ENCODE measurements at places on chromosomes 1 and 21.

GRCh38 chr1:43238085-43238484, 31.7 kb upstream of the TMEM125 start:
- DNase-seq: peak; percentile 91

DNA sequence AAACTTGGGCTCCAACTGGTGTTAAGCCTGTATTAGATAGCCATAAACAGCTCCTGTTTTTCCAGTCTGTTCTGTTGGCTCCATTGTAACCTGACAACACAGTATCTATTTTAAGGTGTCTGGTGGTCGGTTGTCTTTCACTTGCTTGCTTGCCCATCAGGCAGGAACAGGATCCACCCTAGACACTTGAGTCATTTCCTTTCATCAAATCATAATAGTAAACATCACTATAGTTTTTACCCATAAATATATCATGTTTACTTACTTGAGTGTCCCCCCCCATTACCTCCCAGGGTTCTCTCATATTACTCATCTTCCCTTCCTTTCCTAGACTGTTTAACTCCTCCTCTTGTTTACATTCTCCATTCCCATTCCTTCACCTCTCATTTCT, 2.9 kb downstream of the DDI2 start:
- DNase-seq: no peak

GRCh38 chr1:3680488-3681230, 28.3 kb downstream of the TP73 start:
- no peak for DNase-seq

DNA sequence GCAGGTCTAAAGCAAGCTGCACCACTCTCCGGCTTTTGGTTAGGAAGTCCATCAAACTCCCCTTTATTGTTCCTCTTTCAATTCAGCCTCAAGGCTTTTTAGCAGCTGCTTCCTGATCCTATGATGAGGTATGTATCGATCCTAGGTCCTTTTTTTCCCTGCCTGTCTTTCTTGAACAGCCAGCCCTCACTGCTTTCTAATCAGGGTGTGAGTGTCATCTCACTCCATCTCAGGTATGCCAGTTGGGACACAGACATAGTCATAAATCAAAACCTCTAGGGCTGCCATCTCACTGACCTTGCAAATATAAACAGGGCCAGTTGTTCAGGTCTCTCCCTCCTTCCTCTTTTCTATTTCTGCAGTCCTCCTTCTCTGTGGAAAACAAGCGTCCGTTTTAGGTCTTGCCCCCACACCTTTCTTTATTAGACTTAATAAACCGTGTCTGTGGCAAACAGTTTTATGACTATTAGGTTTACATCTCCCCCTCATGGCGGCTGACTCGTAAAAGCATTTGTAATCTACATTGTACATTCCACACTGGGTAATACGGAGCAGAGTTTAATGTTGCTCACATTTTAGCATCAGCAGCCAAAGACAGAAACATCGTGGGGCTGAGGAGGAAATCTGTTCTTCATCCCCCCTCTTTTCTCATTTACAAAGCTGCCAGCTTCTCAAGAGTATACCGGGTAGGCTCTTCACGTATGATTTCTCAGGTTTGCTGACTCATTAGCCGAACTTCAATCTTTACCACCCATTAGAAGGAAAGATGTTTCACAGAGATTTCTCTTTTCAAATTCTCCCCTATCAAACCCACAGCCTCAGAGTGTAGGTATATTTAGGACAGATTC, 11.6 kb downstream of the STYXL2 start:
- DNase-seq: no peak

GRCh38 chr1:156154317-156154749, 948 bp downstream of the SEMA4A start:
- peak; percentile 42 for DNase-seq

DNA sequence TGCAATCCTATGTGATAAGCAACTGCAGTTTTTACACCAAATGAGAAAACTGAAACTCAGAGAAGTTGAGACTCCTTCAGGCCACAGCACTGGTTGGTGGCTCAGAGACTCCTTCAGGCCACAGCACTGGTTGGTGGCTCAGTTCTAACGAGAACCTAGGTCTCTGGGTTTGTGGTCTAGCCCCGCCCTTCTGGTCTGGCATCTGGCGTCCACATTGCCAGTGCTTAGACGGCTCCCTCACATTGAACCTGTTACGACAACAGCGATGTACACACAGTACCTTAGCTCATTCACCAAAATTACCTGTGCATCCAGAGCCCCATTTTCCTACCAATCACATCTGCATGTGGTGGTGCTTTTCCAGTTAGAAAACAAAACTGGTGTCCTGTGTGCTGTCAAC, 66.1 kb downstream of the NID1 start:
- no peak for DNase-seq

GRCh38 chr21:37176716-37177115, 90.4 kb downstream of the VPS26C start:
- DNase-seq: no peak

- no peak for DNase-seq
Measured at GRCh38 chr1:31371121-31371959, 1.5 kb downstream of the FABP3 start.

DNA sequence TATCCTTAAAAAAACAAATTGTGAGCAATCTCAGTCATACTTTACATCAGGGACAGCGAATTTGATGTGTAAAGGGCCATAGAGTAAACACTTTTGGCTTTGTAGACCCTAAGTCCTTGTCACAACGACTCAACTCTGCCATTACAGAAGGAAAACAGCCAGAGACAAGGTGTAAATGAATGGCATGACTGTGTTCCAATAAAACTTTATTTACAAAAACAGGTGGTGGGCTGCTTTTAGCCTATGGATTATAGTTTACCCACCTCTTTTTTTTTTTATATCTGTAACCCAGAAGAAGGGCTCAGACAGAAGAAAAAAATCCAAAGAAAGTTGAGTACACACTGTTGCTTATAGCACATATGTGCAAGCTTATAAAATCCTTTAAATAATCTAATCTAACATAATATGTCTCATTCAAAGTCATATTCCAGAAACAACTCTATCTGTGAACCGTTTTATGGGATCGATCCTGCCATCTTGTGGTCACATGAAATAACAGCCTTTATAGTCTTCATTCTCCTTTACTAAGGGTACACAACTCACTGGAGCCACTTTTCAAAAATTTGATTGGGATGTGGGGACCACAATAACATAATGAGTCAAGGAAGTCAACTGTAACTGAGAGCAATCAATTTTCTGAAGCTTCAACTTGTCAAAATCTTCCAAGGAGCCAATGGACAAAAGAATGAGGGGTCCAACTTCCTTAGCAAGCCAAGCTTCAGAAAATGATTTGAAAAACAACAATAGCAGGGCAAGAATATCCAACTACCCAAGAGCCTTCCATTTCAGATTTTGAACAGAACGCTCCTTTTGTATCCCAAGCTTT, 142.2 kb upstream of the KRTAP19-8 start:
- DNase-seq: peak; percentile 84

- no peak for DNase-seq
Measured at GRCh38 chr1:96544831-96545221, 176.8 kb upstream of the PTBP2 start.

DNA sequence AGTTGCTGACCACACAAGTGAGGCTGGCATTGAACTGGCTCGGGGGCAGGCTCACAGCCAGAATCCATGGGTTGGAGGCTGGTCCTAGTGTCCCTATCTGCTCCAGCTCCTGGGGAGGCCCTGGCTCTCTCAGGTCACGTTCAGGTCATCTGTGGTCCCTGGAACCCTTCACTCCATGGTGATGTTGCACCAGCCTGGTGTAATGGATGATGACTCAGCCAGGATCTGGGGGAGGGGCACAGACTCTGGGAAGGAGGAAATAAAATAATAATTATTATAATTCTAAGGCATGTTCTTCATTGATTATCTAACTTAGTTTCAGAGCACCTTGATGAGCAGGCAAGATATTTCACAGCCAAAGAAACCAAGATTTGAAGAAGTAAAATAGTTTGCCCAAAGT, 26.6 kb upstream of the FCRL4 start:
- DNase-seq: no peak

GRCh38 chr1:228691211-228691610, 44.1 kb upstream of the RHOU start:
- no peak for DNase-seq

DNA sequence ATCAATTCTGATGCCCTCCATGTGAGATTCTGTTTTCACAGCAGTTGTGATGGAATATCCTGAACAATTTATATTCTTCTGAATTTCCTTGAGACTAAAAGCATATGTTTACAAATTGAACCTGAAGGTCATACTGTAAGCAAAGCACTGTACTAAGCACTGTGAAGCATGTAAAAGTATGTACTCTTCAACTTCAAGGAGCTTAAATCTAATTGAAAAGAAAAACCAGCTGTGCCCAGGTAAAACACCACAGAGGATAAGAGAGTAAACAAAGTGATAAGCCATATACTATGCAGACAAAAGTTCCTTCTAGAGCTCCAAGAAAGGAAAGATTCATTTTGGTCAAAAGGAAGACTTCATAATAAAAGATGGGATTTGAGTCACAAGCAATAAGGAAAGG, 71.9 kb downstream of the TTLL7 start:
- DNase-seq: no peak

GRCh38 chr1:1857096-1857703, 33.7 kb downstream of the GNB1 start:
- peak; percentile 20 for DNase-seq

DNA sequence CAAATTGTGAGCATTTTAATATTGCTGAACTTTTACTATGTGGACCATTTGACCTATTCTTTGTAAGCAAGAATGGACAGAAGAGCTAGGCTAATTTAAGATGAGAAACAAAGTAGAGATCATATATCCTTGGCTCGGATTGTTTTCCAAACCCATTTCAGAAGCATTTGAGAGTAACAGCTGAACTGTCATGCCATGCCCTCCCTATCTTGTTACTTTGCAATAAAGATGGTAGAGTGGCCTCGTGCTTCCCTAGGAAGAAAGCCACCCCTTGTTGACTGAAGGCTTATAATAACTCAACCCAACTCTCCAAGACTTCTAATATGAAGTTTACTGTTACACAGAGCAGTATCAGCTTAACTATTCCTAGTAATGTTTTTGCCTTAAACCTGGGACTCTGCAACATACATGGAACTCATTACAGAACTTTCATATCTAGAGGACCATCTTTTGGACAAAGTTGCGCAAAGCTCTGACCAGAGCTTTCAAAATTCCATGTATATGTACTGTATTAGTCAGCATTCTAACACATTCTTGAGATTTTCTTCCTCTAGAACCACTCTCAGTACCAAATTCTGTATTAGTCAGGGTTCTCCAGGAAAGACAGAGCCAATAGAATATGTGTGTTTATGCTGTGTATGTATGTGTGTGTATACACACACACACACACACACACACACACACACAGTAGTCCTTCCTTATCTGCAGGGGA, 68.7 kb downstream of the ADAMTS1 start:
- DNase-seq: no peak

GRCh38 chr1:115952547-115952946, 23.8 kb upstream of the SLC22A15 start:
- no peak for DNase-seq

DNA sequence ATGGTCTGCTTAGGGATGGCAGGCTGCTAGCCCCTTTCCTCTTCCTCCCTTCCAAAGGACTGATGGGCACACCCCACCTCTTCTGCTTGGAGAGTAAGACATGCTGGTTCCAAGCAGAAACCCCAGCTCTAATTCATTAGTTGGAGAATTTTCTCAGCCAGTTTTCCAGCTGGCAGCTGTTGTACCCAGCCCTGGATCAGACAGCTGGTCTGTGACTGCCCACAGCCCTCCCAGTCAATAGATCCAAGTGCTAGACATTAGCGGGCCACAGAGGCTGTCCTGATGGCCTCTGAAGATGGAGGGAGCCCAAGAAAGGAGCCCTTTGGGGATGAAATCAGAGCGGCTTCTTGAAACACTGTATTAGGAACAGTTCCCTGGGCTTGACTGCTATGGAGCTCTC, 35.8 kb downstream of the ACOT11 start:
- DNase-seq: peak; percentile 49

DNA sequence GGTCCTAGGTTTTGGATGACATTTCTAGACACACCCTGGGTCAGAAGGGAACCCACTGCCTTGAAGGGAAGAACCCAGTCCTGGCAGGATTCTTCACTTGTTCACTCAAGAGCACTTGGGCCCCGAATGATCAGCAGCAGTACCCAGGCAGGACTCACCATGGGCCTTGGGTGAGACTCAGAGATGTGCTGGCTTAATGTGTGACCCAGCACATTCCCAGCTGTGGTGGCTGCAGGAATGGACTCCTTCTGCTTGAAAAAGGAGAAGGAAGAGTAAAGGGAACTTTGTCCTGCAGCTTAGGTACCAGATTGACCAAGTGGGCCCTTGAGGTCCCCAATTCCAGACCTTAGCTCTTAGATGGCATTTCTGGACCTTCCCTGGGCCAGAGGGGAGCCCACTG, 12.3 kb upstream of the SMAP2 start:
- no peak for DNase-seq

DNA sequence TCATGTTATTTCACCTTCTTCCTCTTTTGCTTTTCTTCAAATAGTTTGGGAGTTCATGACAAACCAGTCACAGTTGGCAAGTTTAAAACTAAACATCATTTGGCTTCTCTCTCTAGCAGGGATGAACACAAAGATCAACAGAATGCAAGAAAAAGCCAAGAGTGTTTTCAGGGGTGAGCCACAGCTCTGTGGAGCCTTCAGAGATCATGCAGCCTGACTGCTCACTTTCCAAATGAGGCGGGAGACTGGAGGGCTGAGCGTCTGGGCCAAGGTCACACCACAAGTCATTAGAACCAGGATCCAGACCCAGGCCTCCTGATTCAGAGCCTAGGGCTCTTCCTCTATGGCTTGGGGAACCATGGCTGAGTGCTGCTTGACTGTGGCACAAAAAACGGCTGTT, 2.7 kb downstream of the DPT start:
- no peak for DNase-seq

DNA sequence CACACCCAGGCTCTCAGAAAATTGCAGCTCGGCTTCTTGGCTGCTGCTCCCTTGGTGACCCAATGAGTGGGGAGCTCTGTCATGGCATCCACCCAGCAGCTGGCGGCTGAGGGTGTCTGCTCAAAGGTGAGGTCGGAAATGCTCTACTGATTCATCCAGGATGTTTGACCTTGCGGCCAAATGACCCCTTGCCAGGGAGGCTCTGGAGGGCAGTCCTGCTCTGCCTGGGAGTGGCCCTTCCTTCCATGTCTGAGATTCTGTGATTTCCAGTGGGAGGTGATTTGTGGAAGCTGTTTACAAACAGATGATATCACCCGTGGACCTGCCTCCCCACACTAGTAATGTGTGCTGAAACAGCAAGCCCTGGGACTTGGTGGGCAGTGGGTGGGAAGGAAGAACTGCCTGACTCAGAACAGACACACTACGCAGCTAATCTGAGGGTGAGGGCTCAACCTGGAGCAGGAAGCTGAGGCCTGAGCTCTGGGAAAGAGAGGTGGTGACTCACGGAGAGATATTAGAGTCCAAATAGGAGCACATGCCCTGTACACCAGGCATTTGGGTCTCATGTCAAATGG, 3.0 kb downstream of the CRCT1 start:
- no peak for DNase-seq

All from Ammon's horn (tissue), 1 donor.